Activated CD8-positive, alpha-beta memory T cell treated with anti-CD3 and anti-CD28 coated beads for 24 hours (primary cell): ENCODE measurements at places on chromosomes 2 and 18.

DNA sequence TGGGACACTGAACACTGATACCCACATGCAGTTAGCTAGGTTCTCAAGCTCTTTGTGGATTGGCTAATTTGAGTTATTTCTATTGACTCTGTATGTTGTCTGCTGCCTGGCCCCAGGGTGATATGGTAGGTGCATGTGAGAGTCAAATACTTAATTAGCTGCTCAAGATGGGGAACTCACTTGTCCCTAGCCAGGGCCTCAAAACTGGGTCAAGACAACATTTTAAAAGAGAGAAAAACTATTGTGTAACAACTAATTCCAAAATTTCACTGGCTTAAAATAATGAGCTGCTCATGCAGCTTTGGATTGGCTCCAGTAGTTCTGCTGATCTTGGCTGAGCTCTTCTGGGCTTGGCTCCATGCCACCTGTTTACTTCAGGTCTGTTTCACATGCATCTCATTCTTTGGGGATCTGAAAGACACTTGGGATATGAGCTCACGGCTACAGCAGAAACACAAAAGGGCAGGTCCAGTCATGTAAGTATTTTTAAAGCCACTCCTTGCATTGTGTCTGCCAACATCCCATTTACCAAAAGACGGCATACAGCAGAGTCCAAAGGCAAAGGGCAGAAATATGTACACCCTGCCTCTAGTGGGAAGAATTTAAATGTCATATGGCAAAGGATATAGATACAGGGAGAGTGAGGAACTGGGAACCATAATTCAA lies 716.8 kb downstream of the SUCLG1 start:
- no peak for DNase-seq

- DNase-seq = no peak
Measured at GRCh38 chr18:9808295-9809241, 77.2 kb upstream of the TXNDC2 start.

GRCh38 chr2:11891028-11891427 lies 144.6 kb downstream of the LPIN1 start:
- DNase-seq = no peak

- DNase-seq = peak; percentile 70
Measured at GRCh38 chr2:37376421-37377186, 32.2 kb downstream of the QPCT start.

GRCh38 chr2:219270055-219270372 lies 9.2 kb upstream of the DNAJB2 start:
- no peak for DNase-seq

DNA sequence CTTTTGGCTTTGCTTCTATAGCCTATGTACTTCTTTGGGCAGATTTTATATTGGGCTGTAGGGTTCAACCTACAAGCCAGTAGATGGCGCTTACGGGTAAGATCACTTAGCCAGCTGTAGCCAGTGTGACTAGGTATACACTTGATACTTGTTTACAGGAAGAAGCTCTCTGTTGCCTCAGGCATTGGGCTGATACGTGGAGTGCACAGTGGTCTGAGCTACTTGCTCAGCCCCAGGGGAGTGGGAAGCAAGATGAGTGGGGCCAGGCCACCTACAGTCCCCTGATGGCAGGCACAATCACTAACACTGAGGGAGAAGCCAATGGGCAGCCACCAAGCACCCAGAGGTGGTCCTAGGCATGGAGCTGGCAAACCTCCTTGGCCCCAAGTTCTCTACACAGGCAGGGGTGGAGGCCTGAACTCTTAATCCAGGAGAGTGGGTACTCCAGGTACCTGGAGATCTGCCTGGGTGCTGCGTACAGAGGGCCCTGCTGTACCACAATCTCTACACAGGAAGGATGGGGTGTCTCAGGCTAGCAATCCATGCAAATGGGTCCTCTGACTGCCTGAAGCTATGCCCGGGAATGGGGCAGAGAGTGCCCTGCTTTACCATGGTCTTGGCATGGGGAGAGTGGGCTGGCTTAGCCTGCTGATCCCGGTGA lies 122.2 kb downstream of the NCOA1 start:
- no peak for DNase-seq

DNA sequence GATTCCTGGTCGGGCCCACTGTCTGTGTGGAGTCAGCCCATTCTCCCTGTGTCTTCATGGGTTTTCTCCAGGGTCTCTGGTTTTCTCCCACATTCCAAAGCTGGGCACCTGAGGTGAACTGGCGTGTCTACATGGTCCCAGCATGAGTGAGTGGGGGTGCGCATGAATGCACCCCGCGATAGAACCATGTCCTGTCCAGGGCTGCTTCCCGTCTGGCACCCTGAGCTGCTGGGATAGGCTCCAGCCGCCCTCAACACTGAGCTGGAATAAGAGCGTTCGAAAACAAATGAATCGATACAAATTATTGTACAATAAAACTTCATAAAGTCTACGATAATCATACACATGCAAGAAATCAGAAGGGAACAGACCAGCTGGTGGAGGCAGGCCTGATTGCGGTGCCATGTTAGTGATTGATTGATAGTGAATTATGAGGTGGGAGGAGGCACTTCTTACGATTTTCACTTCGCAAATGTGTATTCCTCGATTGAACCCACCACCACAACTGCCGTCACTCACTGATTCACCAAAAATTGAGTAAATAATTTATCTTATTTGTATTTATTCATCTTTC lies 186.6 kb downstream of the MGAT5 start:
- DNase-seq = no peak

- no peak for DNase-seq
Measured at GRCh38 chr2:156340804-156341451, 8.4 kb upstream of the NR4A2 start.

DNA sequence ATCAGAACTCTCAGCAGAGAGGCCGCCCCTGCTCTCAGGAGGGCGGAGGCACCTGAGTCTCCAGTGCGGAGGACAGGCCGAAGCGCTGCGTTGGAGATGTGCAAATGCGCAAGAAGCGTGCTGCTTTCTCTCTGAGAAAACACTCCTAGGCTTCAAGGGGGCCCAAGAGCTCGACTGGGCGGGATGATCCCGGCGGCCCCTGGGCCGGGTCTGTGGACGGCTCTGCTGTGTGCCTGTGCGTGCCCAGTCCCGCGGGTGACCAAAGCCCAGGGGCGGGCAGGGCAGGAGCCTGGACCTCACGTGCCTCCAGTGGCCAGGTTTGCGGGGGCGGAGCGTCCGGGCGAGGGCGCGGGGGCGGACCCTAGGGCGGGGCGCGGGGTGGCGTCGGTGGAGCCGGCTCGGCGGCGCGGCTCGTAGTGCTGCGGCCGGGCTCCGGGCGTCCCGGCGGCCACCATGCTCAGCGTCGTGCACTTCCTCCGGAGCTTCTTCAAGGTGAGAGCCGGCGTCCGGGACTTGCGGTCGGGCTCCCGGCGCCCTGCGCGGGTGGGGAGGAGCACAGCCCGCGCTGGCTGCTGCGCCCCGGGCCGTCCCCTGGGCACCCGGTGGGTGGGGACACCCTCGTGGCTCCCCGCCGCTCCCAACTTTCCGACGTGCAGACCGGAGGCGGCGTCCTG lies at the start of gene ARHGEF4:
TSS of gene ARHGEF4 (plus strand) at position 414 of the 674 bp plus-strand sequence. CDS start at position 454, 40 bp downstream.
- DNase-seq = no peak
